GM10248 (cell line): ENCODE measurements at places on chromosomes 7 and 10.

- DNase-seq: no peak
These were observed 56.1 kb upstream of the GRB10 start for GRCh38 chr7:50838675-50839377.

DNA sequence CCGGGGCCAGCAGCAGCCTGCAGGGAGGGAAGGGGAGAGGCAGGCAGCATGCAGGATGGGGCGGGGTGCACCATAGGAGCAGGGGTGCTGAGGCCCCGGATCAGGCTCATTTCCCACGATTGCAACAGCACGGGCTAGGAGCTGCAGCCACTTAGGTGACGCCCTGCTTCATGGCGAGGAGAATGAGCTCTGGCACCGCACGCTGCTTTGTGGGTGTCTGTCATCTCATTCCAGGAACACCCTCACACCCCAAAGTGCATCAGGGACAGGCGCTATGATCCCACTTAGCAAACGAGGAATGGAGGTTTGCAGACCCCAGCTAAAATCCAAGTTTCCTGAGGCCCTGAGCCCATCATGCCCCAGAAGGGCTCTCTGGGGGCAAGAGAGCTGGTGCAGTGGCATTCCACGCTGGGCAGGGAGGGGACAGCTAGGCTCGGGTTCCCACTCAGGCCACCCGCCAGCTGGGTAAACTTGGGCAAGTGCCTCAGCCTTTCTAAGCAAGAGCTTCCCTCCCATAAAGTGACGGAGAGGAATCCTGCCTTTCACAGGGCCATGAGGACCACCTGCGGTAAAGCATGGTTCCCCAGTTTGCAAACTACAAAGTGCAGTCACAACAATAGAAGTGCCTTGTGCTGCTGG is 9.3 kb downstream of the KCNH2 start:
- DNase-seq: no peak

GRCh38 chr10:118957966-118958365 is 71.5 kb upstream of the NANOS1 start:
- no peak for DNase-seq

- DNase-seq: no peak
These were observed 194.8 kb downstream of the MAD1L1 start for GRCh38 chr7:2037808-2038522.

DNA sequence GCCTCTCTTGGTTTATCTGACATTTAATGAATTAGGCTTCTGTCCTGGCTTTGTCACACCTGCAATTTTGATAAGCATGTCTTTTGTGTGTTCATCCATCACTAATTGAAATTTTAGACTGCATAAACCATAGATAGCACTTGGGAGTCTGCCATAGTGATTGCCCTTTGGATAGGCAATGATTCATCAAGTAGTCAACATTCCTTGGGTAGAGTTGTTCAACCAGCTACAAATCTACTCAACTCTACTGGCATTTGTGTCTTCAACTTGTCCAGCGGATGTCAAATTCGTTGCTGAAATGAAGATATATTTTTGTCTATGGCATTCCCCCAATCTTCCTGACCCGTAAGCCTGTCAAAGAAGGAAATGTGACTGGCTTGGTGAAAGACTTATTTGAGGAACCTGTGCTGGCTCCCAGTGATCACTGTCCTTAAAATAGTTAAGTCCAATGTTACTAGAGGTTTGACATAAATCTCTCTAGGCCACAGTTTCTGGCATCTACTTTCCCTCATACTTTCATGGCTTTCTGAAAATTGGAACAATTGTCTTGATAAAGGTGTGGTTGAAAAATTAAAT is 33.7 kb upstream of the CREB5 start:
- DNase-seq: no peak

DNA sequence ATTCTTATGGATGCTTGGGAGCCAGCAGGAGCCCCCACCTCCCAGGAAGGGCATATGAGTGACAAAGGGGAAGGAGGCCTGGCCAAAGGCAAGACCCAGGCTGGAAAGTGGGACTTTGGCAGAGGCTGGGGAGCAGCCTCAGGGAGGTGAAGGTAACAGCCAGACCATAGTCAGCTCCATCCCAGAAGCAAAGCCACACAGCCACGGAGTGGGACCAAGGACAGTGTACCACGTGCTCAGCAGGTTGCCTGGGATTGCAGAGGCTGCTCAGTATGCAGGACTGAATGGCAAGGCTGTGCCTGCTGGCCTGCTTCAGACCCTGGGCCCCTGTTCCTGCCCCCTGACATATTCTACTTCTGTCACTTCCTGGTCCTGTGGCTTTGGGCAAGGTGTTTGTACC is 17.6 kb upstream of the GPR26 start:
- DNase-seq: no peak

DNA sequence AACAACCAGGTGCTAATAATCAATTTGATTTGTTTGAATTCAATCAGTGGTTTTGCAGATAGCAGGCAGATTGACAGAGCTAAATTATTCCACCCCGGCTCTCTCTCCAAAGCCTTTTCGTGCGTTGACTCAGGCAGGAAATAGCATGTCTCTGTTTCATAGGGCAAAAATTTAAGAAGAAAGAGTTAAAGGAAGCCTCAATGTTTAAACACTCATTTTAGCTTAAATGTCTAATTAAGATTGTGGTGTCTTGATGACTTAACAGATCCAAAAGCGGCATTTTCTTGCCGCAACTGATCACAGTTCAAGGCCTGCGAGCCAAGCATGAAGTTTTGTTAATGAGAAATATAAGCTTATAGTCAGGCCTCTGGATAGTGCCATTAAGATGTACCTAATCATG is 1051.1 kb upstream of the AUTS2 start:
- DNase-seq: no peak

DNA sequence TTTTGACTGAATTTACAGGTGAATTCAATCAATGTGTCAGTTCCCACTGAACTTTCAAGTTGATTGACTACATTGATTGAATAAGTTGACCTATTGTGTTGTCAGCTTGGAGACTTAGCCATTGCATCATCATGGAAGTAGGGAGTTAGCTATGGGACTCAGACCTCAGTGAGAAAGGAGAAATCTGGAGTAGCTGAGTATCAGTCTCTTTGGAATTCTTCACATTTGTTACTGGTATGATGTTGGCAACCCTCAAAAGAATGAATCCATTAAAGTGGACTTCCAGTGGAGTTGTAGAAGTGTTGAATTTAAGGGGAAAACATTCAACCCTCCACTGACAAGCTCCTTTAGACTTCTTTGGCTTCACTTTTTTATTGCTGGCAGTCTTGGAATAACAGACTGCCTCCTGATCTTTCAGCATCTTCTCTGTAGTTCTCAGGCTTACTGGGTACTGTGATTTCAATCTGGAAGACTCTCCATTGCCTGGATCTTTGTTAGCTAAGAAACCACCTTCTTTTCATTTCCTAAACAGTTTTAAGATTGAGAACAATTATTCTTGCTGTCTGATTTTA is 160.3 kb upstream of the NRP1 start:
- DNase-seq: no peak

GRCh38 chr7:676972-677385 is 49.5 kb upstream of the DNAAF5 start:
- no peak for DNase-seq

- DNase-seq: no peak
These were observed 150.8 kb downstream of the NSUN6 start for GRCh38 chr10:18500576-18500975.

DNA sequence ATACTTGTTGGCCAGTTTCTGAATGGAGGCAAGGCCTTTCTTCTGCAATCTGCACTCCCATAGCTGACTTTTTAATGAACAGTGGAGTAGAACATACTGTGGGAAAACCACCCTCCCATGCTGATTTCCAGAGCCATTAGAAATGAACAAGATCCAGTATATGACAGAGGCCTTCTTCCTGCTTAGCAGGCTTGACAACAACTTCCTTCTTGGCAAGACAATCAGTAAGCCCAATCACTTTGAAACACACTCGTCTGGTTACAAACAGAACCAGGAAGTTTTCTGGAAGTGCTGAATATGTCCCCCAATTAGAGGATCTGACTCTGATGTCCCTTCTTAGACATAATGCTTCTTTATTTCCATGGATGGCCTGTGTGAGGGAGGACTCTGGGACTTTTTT is 103.4 kb downstream of the SAMD9 start:
- no peak for DNase-seq

- no peak for DNase-seq
These were observed 8.5 kb downstream of the UCN3 start for GRCh38 chr10:5373307-5373706.

DNA sequence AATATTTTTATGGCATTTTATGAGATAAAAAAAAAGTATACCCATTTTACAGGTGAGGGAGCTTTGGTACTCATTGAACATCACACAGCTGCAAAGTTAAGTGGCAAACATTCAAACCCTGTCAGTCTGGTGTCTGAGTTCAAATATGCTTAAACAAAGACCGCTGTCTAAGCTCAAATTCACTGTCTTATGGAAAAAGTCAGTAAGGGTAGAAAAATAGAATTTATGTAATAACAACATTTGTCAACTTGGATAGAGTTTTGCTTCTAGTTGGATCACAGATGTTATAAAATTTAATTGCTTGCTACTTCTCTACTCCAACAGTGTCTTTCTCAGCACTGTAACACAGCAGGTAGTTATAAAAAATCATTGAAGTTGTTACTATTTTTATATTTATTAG is 161.7 kb upstream of the CSTF2T start:
- DNase-seq: no peak

- DNase-seq: no peak
These were observed 106.9 kb upstream of the PDLIM1 start for GRCh38 chr10:95397747-95398146.

GRCh38 chr10:95505084-95505610 is 56.0 kb downstream of the SORBS1 start:
- no peak for DNase-seq

- no peak for DNase-seq
These were observed 88.8 kb upstream of the BTBD16 start for GRCh38 chr10:122182308-122182707.

- no peak for DNase-seq
These were observed 9.1 kb downstream of the ADCY1 start for GRCh38 chr7:45583296-45583695.

DNA sequence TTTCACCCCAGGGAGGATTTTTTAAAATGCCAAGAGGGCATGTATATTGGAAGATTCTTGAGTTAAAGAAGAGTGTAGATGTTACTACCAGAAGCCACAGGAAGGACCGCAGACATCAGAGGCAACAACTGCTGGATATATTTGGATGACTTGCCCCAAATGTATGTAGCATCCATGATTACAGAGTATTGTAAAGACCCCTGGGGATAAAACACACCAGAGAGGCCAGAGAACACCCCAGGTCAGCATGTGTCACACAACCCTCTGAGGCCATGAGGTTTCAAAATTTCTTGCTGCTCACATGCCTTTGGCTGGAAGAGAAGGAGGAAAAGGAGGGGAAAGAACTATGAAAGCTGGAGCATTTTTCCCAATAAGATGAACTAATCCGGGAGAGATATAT is 108.0 kb upstream of the LSM8 start:
- no peak for DNase-seq
